ENCODE measurements at places on chromosomes 4 and X.

GRCh38 chr4:182255441-182256190 lies 12.4 kb downstream of the TENM3 start:
- no peak for DNase-seq

DNA sequence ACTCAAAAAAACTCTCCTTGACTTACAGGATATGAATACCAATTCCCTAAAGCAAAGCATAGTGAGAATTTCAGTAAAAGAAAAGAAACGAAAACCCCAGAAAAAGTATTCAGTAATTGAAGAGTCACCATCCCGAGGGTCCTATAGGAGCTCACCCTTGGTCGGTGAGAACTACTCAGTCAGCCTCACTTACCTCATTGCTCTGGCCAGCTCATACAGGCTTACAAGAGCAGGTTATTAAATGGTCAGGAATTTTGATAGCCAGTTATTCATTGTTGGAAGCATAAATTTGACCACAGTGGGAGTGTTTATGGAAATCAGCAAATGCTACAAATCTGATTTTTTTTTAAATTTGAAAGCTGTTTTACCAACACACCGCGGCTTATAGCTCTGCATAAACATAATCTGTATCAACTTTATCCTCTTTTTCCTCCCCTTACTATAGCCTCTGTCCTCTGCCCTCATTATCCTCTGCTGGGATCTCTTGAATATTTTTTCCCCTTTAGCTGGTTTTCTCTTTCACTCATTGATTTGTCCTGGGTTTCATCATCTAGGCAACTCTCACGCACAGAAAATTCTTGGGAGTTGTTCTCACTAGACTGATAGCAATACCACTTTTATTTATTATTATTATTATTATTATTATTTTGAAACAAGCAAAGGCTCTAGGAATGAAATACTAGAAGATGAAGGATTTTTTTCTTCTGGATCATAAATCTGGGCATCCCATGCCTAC lies 11.0 kb upstream of the CXCL2 start:
- no peak for DNase-seq

GRCh38 chr4:52377563-52377962 lies 281.5 kb downstream of the USP46 start:
- no peak for DNase-seq

DNA sequence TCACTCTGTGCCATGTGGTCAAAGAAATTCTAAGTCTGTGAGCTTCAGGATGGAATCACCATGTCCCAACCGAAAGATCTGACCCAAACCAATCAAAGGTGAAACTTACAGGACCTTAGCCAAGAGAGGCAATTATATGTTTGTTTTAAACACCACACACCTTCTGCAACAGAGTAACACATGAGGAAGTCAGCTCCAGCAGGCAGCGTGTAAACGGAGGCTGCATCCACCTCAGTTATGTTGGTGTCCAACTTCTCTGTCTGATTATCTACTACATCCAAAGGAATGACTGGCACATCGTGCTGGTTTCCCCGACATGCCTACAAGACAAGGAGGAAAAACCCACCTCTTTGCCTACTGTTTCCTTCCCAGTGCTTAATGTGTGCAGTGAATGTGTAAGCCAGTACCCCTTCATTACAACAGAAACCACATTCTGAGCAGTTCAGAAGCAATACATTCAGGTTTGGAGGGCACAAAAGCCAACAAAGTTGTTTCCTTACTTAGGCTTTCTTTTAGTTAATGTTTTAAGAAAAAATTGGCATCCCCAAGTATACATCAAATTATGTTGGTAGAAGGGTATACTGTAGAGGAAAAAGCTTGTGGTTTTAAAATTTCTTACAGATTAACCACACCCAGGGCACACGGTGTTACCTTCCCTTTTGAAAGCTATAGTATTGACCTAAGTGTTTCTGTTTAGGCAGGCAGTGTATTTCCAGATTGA lies 12.4 kb downstream of the CASP6 start:
- DNase-seq = no peak

GRCh38 chrX:126994032-126994600 lies 174.6 kb downstream of the PRR32 start:
- no peak for DNase-seq

DNA sequence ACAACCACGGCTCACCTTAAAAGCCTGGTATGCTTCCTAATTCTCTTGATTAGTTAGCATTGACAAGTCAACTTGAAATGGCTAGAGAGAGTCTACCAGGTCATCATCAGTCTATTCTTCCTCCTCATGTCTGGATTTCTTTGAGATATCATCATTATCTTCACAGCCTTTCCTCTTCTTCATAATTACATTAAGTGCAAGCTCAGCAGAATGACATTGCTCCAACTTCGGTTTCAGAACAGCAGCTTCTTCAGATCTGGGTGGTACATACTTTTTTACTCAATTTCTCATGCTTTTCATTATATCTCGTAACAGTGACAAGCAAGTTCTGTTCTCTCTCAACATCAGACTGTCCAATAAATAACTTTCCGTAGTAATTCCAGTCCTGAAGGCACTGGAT lies 337.5 kb upstream of the TENM3 start:
- no peak for DNase-seq

DNA sequence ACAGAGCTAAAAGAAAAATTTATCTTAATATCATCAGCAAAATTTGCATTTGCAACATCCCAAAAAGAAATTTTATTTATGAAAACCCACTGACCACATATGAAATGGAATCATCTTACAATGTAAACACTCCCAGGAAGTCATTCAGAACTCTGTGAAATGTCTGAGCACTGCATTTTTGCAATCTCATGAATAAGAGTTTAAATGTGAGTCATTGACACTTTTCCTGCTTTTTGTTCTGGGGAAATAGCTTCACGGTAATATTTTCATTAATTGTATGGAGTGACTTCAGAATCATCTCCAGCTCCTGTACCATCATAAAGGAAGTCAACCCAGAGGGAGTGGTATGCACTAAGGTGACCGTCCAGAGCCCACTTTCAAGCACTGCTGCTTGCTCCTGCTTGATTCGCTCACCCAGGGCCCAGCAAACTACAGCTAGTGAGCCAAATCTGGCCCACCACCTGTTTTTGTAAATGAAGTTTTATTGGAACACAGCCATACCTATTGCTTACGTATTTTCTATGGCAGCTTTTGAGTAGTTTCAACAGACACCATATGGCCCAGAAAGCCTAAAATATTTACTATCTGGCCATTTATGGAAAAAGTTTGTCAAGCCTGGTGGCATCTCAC lies 17.2 kb downstream of the EDNRA start:
- DNase-seq = no peak

- DNase-seq = no peak
Measured at GRCh38 chr4:56048702-56049431, 100.1 kb downstream of the CEP135 start.

DNA sequence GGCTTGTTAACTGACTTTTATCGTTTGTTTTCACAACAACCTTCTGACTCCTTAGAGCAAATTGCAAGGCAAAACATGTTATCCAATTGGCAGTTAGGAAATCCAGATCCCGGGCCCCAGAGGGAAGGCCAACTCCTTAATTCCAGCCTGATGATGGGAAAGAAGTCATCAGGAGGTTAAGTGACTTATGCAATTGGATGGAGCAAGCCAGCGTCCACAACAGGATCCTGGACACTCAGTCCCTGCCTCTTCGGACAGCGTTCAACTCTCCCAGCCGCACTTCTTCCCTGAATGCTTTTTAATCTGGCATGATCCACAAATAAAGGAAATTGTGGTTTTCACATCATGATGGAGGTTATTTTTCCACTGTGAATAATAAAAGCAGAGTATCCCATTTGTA lies 310.1 kb downstream of the RAB28 start:
- DNase-seq = no peak

DNA sequence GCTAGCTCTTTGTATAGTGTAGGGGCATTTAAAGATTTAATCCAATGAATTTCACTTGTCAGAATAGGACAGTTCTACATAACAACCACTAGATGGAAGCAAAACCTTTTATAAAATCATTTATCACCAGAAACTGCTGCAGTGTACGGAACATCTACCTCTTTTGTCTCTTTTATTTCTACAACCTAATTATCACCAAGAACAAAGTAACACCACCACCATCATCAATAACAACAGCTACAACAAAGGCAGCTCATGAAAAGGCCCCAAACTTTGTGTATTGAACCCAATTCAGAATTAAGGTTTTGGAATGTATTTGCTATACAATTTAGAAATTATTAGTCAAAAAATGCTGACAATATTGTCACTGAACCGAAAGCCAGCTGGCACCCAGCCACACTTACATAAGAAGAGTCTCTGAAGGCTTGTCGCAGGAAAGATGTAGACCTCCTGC lies 260.9 kb upstream of the RPS6KA3 start:
- DNase-seq = no peak

- no peak for DNase-seq
Measured at GRCh38 chr4:1249731-1250526, 999 bp upstream of the CTBP1 start.

DNA sequence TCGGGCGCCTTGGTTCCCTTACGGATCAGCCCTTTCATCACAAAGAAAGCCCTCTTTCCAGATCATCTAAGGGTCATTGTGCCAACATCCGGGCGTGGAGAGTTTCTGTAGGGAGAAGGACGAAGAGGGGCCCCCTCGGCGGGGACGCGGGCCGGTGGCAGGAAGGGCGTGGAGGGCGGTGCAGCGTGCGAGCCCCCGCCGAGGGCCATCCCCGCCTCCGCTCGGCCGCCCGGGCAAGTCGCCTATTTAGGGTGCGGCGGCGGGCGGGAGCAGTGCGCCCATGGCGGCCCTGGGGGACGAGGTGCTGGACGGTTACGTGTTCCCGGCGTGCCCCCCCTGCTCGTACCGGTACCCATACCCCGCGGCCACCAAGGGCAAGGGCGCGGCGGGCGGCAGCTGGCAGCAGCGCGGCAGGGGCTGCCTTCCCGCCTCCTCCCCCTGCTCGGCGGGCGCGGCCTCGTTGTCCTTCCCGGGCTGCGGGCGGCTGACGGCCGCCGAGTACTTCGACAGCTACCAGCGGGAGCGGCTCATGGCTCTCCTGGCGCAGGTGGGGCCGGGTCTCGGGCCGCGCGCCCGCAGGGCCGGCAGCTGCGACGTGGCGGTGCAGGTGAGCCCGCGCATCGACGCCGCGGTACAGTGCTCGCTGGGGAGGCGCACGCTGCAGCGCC lies at the start of gene ZAR1:
ZAR1 (plus strand) TSS at position 241 of the 668 bp plus-strand sequence; CDS start at position 281, 40 bp downstream.
- no peak for DNase-seq

DNA sequence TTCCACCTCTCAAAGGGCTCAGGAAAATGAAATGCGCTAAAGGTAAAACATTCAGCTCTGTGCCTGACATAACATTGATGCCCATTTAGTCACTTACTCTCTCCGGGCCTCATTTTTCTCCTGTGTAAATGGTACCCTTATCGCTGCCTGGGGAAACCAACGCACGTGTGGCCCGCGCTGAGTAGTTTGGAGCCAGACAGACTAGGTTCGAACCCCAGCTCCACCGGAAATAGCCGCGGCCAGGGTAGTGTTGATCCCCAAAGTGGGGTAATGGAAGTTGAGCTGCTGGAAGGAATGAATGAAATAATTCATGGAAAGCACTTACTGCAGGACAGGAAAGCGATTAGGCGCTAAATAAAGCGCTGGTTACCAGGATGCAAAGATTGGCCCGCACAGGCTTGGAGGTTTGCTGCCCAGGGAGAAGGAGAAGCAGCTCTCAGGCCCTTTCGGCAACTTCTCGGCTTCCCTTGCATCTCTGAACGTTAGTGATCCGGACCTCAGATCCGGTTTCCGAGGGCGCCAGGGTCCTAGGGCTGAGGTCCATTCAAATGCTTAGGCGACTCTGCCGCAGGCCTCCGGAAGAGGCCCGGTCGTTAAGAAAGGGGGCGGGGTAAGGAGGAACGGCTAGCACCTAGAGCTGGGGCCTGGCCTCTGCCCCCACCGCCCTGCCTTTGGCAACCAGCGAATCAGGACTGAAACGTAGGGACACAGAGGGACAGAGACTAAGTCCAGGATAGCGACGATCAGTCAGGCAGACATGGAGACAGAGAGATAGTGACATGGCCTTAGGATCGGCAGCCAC lies 13.3 kb downstream of the NKX3-2 start:
- no peak for DNase-seq

GRCh38 chr4:83922402-83922801 lies 386.5 kb downstream of the GPAT3 start:
- DNase-seq = no peak

DNA sequence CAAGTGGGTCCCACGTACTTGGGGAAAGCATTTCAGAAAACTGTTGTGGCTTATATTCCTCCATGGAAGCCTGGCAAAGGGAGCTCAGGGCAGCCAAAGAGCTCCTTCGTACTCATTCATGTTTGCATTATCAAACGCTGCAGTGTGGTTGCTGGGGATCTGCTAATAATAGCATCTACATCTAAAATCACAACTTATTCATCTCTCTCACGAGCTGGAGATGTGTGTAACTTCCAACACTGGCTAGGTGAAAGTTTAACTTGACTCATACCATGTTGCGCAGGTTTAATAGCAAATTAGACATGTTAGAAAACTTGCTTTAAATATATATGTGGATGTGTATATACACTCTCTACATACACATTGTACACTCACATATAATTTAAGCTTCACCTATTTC lies 415.1 kb downstream of the AFF2 start:
- no peak for DNase-seq

GRCh38 chrX:151177141-151178027 lies 1.0 kb downstream of the GPR50 start:
- DNase-seq = no peak

- no peak for DNase-seq
Measured at GRCh38 chr4:45172636-45173035, 446.3 kb upstream of the GNPDA2 start.

DNA sequence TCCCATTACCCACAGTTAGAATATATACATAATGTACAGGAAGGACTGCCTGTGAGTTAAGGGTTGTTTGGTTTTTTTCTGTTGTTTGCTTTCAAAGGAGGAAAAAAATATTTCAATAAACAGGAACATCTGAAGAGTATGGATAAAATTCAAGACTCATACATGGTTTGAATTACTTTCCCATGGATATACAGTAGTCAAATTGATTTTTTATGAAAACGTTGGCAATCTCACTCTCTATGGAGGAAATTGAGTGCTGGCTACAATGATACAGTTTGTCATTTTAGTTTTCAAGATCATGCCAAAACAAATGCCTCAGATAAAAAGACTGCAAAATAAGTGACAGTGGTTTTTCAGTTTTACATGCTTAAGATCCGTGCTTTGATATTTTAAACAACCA lies 116.6 kb downstream of the SH3RF1 start:
- no peak for DNase-seq

DNA sequence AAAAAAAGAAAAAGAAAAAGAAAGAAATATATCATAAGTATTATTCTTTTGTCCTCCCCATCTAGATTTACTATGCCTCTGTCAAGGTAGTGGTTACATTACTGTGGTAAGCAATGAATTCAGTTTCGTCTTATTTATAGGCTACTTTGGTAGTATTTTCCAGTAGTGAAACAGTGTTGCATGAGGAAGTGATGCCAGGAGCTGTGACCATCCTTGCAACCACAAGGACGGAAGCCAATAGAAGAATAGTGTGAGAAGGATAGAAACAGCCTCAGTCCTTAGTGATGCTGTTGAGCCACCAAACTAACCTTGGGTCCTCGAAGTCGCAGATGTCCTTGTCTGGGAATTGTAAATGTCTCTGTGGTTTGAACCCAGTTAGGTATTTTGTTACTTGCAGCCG lies 328.5 kb downstream of the PPP3CA start:
- no peak for DNase-seq

Measured in stimulated activated CD4-positive, alpha-beta T cell treated with anti-CD3 and anti-CD28 coated beads, Interleukin-15, amount 100 ng/mL, for 1 hour (primary cell).